ENCODE measurements at places on chromosomes 11 and 22.

- no peak for DNase-seq
Measured at GRCh38 chr11:116240710-116241109, 532.1 kb downstream of the BUD13 start.

GRCh38 chr11:123304828-123305466, 109.9 kb upstream of the CLMP start:
- no peak for DNase-seq

GRCh38 chr11:17774232-17775034, 39.9 kb downstream of the KCNC1 start:
- DNase-seq, result no peak

DNA sequence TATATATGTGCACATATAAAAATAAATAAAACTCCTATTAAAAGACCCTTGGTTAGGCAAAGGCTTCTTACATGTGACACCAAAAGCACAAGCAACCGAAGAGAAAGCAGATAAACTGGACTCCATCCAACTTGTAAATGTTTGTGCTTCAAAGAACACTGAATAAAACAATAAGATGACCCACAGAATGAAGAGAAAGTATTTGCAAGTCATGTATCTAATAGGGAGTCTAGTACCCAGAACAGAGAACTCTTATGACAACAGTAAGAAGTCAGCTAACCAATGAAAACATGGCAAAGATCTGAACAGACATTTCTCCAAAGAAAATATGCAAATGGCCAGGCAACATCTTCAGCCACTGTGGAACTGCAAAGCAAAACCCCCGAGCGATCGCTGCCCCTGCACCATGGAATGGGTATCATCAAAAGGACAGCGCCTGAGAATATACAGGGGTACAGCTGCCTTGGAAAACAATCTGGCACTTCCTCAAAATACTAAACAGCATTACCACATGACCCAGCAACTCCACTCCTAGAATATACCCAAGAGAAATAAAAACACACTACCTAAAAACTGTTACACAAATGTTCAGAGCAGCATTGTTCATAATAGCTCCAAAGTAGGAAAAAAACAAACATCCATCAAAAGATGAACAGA, 17.2 kb downstream of the BRD1 start:
- no peak for DNase-seq

GRCh38 chr11:1548221-1549070, 23.6 kb downstream of the DUSP8 start:
- no peak for DNase-seq

GRCh38 chr11:124814739-124815138, 14.5 kb upstream of the MSANTD2 start:
- no peak for DNase-seq

DNA sequence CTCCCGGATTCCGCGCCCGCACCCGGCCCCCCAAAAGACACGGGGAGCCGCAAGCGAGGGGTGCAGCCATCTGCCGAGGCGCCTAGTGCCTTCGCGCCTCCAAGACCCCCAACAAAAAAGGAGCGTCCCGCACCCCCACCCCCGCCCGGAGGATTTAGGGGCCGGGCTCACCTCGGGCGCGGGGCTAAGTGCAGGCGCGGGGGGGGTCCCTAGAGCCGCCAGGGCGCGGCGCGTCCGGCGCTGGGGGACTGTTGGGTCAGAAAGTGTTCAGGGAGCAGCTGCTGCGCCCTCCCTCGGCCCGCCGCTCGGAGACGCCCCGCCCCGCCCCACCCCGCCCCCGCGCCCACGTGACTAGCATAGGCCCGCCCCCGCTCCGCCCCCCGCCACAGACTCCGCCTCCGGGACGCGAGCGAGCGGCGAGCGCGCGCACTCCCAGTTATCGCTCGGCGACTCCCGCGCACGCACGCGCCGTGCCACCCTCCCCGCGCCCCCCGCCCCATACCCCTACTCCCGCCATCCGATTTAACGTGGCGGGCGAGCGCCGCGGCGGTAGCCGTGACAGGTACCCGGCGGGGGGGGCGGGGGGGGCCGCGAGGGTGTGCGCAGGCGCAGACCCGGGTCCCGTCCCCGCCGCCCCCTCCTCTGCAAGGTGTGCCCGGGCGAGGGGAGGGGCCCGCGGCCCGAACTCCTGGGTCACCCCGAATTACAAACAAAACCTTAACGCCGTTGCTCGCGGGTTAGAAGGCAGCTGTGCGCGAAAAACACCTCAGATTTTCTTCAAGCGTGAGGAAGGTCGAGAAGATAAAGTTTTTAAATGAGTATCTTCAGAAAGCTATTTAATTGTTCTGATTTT, 56.2 kb downstream of the KCNJ4 start:
- peak; percentile 75 for DNase-seq
